ENCODE measurements at places on chromosomes 5 and 9.
A peak's percentile ranks its signal among the peaks of the same experiment; 100 is the strongest.

DNA sequence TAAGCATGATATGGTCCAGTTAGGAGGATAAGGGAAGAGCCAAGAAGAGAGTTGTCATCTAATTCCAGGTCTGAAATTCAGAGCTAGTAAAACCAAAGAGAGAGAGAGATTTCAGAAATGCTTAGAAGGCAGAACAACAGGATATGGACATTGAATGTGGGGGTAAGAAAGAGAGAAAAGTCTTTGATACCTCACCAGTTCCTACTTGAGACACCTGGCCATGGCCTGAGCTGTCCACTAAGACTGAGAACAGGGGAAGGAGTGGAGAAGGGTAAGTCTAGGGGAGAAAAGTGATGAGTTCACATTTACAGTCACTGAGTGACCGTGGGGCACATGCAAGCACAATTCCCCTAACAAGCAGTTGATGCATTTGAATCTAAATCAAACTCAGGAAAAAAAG, 35.5 kb downstream of the TIMD4 start:
- DNase-seq = no peak

DNA sequence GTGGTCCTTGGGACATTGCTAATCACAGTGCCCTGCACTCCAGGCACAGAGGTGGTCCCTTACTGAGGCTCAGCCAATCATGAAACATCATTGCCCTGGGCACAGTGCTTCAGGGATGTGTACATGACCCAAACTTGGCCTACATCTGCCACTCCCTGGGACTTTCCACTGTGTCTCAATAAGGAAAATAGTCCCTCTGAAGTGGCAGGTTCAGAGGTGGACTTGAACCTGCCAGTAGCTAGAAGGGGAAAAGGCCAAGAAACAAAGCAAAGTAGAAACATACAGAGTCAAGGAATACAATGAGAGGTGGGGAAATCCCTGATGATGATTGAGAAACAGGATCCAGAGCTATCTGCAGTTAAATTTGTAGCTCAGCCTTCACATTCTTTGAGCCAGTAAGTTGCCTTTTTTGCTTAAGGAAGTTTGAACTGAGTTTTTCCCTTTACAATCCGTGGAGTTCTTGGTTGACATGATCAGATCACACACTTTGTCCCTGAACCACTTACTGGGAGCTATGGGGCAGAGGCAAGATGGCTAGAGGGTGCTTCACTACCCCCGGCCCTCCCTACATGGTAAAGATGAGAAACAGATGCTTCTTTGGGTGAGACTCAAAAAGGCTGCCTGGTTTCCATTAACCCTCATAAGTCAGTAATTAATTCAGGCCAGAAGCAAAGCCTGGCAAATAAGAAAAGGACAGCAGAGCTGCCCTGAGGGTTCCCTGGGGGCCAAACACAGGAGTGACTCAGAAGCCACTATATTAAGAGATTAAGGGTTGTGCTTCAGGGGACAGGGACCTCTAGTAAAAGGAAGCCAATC, 57.6 kb downstream of the SH3TC2 start:
- no peak for DNase-seq

DNA sequence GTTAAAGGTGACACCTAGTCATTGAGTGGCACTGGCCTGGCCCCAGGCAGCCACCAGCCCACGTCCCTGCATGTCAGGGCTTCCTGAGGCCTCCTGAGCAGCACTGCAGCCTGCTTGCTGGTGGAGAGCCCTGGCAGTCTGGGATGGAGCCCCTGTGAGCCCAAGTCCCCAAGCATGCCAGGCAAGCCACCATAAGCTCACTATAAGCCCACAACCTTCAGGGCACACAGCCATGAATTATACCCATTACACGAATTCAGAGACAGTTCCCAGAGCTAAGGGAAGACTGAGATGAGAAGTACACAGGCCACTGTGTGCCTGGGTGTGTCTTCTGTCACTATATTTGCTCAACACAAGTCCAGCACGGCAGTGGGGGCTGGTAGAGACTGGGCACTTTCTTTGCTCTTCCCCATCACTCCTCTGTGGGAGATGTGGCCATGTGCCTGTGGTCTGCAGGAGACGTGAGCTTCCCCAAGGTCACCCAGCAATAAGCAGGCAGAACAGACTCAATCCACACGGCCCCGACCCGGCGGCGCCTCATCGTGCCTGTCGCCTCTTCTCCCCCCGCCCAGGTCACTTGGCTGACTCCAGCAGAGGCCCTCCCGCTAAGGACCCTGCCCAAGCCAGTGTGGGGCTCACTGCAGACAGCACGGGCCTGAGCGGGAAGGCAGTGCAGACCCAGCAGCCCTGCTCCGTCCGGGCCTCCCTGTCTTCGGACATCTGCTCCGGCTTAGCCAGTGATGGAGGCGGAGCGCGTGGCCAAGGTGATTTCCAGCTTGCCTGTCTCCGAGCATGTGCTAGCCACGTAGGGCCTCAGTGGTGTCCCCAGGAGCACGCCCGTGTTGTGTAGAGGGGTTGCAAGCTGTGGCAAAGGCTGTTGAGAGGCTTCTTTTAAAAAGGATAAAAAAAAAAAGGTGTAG, 114.8 kb downstream of the WNK2 start:
- no peak for DNase-seq

GRCh38 chr5:43171926-43172325, 20.1 kb upstream of the NIM1K start:
- no peak for DNase-seq

- no peak for DNase-seq
Observed at GRCh38 chr9:132193227-132194124, 31.6 kb downstream of the NTNG2 start.

- DNase-seq = no peak
Observed at GRCh38 chr9:4984171-4984620, 876 bp upstream of the JAK2 start.

GRCh38 chr5:180915924-180916323, 17.0 kb downstream of the BTNL8 start:
- DNase-seq = no peak

GRCh38 chr9:127215268-127216209, 49.0 kb upstream of the GARNL3 start:
- no peak for DNase-seq

DNA sequence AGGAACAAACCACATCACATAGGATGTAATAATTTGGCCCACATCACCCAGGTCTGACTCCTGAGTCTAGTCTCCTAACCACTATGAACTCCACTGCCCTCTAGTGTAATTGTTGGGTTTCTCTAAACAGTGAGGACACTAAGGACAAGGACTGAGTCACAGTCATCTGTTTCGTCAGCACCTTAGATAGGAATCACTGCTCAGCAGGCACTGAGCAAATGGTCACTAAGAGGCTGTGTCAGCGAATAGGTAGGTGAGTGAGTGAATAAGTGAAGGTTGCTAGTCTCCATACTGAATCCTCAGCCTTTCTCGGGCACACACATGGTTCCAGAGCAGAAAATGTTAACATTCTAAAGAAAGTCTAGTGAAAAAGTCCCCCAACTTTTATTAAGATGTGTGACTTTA, 278.6 kb downstream of the SPOCK1 start:
- DNase-seq = peak; percentile 18

DNA sequence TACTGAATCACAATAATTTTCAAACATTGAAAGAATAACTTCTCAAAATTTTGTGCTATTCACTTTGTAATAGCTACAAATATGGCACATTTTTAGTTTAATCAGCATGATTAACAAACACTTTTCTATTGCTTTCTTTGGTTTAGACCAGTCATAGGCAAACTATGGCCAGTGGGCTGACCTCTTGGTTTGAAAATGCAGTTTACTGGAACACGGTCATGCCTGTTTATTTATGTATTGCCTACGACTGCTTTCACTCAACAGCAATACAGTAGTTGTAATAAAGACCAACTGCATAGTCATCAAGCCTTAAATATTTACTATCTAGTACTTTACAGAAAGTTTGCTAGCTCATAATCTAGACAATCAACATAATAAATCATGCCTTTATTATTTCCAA, 810.8 kb downstream of the TLE1 start:
- DNase-seq = no peak

DNA sequence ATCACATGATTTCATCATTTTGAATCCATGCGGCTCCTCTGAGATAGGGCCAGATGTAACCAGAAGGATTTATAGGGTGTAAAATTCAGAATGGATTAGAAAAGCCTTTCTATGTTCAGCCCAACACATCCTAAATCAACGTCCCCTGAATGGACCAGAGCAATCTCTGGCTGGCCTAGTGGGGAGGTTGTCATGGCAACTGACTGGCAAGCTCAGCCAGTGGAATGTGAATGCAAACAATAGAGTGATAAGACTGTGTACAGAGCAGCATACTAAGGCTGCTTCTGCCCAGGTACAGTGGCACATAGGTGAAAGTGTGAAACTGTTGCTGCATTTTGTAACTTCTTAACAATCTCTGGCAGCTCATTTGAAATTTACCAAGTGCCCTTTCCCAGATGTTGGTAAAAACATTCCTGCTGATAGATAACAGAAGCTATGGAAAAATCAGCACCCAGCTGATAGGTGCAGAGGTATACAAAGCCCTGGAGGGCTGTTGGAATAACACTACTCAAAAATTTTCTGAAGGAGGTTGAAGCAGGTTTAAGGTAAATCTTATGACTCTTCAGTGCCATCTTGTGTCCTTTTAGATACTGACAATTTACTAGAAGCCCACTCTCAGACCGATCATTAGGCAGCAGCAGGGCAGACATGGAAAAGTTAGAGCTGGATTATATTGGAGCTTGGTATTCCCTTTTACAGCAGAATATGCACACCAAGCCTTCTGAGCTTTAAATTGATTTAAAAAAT, 267.2 kb downstream of the RAB3C start:
- DNase-seq = peak; percentile 23

- DNase-seq = no peak
Observed at GRCh38 chr5:8644377-8644776, 775.4 kb downstream of the MTRR start.

DNA sequence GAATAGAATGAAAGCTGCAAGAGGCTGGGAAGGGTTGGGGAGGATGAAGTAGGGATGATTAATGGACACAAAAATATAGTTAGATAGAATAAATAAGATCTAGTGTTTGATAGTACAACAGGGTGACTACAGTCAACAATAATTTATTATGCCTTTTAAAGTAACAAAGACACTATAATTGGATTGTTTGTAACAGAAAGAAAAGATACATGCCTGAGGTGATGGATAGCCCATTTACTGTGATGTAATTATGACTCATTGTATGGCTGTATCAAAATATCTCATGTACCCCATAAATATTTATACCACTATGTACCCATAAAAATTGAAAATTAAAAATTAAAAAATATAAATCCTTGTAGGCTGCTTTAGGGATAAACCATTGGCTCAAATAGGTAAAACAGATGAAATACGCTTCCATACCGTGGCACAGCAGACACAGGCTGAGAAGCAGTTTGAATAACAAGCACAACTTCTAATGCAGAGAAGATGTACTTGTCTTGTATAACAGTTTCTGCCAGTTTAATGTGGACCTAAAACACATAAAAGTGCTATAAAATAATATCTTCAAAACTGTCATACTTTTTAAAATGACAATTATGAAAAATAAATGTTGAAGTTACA, 34.9 kb downstream of the APBA1 start:
- no peak for DNase-seq

GRCh38 chr5:7868773-7869473, at the start of the genes FASTKD3 and MTRR:
Gene FASTKD3 (minus strand): TSS chr5:7869031. CDS start chr5:7868083, 948 bp downstream.
Gene MTRR (plus strand): TSS chr5:7869148. CDS start chr5:7870795, 1,647 bp downstream.
- peak; percentile 69 for DNase-seq

- DNase-seq = no peak
Observed at GRCh38 chr5:159096243-159096923, 3.3 kb downstream of the EBF1 start.

DNA sequence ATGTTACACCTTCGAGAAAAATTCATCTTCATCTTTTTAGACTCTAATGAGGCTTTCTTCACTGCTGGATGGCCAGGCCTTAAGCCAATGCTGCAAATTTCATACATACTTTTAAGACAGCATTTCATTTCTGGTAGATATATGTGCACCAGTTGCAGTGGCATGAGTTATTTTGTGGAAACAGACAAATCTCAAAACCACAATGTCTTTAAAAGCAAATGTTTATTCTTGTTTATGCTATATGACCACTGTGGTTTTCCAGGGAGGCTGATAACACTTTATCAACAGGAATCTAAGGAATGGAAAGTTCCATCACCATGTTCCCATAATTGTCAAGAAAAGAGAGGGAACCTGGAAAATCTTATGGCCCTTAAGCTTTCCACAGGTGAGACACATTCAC, 27.7 kb downstream of the CDH9 start:
- DNase-seq = no peak
